ENCODE measurements at places on chromosomes 6 and 20.
A peak's percentile ranks its signal among the peaks of the same experiment; 100 is the strongest.

GRCh38 chr20:57108742-57109570 lies 157.5 kb downstream of the BMP7 start:
- DNase-seq: no peak

- DNase-seq: no peak
Measured at GRCh38 chr6:18680842-18681241, 293.7 kb downstream of the RNF144B start.

DNA sequence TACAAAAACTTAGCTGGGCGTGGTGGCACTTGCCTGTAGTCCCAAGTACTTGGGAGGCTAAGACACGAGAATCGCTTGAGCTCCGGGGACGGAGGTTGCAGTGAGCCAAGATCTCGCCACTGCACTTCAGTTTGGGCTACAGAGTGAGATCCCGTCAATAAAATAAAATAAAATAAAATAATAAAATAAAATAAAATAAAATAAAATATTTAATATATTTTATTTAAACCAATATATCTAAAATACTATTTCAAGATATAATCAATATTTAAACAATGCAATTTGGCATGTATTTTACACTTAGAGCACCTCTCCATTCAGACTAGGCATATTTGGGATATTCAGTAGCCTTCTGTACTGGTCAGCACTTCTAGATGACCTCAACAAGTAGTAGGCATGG lies 142.1 kb downstream of the FOXA2 start:
- no peak for DNase-seq

DNA sequence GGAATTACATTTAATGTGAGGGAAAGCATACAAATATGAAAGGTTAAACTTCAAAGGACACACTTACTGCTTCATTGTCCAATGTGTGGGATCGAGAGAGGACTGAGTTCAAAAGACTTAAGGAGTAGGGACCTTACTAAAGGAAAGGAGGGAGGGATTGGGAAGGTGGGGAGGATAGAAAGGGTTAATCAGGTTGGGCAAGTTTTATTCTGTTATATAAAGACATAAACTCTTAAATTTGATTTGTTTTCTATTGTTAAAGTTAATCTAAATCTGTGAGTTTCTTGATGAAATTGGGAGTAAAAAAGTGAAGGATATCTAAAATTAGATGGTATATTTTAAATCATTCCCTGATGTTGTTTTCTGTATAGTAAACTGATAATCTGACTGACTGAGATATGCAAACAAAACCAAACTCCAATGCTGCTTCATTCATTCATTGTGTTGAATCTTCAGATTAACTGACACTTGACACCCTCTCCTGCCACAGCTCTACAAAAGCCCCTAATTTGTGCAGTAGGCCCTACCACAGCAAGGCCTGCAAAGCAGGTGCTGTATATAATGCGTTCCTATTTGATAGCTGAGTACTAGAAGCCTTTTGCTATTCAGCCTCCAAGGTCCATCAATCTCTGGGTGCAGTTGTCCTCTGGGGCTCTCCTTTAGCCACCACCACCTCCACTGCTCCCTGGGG lies 1.3 kb upstream of the UBE2J1 start:
- no peak for DNase-seq

- DNase-seq: no peak
Measured at GRCh38 chr6:51814418-51814817, 273.0 kb downstream of the PKHD1 start.

GRCh38 chr20:63128956-63129355 lies 87.0 kb downstream of the YTHDF1 start:
- no peak for DNase-seq

DNA sequence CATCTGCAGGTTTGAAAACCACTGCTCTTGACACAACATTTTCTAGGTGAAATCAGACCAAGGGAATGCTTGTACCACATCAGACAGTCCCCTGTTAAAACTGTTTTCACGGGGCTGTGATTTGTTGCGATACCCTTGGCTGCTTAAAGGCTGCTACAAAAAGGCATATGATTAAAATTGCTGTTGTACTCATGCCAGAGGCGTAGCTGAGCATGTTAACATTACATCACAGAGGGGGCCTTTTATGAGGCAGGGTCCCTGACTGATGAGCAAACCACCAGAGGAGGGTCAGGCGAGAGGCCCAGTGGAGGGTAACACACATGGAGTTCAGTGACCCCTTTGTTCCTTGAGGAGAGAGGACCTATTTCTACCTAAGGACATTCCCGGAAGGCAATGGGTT lies 70.4 kb upstream of the CDYL start:
- DNase-seq: no peak

GRCh38 chr6:160303806-160304205 lies 44.4 kb upstream of the SLC22A3 start:
- DNase-seq: no peak

- no peak for DNase-seq
Measured at GRCh38 chr6:11615214-11615602, 77.7 kb downstream of the TMEM170B start.

DNA sequence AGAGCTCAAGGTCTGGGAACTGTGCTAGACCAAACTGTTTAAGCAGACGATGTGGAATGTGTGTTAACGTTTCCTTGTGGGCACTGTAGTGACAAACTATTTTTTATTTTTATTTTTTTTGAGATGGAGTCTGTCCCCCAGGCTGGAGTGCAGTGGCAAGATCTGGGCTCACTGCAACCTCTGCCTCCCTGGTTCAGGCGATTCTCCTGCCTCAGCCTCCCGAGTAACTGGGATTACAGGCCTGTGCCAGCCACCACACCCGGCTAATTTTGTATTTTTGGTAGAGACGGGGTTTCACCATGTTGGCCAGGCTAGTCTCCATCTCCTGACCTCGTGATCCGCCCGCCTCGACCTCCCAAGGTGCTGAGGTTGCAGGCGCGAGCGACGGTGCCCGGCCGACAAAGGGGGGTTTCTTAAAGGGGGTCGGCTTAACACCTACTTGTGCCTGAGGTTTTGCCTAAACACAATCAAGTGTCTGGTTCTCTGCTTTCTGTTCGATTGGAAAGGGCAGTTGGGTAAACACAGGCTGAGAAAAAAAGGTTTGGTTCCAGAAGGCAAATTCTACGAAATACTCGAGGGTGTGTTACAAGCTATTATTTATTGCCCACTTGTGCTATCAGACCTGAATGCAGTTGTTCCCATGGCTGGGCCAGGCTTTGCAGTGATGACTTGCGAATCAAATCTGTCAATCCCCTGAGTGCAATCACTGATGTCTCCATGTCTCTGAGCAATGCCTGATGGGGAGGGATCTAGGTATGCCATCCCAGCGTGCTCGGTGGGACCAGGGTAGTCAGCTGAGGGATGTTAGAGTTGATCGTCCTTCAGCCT lies 1.3 kb downstream of the NOP56 start:
- no peak for DNase-seq

DNA sequence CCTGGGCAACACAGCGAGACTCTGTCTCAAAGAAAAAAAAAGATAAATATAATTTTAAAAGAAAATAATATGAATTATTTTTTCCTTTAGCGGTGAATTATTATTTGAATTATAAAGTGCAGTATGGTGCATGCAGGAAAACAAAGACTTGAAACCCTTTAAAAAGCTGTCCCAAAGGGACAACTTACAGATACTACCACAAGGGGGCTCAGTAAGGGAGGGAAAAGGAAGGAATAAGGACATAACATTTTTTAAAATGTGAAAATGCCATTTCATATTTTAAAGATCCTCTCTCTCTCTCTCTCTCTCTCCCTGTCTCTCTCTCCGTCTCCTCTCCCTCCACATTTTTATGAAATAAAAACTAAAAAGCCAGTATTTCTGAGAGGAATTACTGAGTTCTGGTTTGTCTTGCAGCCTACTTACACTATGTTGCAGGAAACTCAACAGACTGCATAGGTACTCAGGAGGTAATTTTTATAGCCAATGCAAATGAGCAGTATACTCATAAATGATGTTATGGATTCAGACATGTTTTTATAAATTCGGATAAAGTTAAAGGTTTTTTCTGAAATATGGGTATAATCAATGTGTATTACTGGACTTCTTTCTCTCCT lies 455.0 kb upstream of the GJE1 start:
- no peak for DNase-seq

GRCh38 chr6:122833021-122833491 lies 44.0 kb downstream of the SMPDL3A start:
- DNase-seq: peak; percentile 85

- DNase-seq: no peak
Measured at GRCh38 chr20:47099093-47099492, 204.4 kb downstream of the EYA2 start.

- DNase-seq: no peak
Measured at GRCh38 chr6:45645302-45645701, 267.6 kb upstream of the SUPT3H start.

GRCh38 chr20:5401277-5401875 lies 84.6 kb upstream of the PROKR2 start:
- no peak for DNase-seq

Data from midbrain (tissue), 1 donor.